ENCODE measurements at places on chromosomes 12 and 14.

DNA sequence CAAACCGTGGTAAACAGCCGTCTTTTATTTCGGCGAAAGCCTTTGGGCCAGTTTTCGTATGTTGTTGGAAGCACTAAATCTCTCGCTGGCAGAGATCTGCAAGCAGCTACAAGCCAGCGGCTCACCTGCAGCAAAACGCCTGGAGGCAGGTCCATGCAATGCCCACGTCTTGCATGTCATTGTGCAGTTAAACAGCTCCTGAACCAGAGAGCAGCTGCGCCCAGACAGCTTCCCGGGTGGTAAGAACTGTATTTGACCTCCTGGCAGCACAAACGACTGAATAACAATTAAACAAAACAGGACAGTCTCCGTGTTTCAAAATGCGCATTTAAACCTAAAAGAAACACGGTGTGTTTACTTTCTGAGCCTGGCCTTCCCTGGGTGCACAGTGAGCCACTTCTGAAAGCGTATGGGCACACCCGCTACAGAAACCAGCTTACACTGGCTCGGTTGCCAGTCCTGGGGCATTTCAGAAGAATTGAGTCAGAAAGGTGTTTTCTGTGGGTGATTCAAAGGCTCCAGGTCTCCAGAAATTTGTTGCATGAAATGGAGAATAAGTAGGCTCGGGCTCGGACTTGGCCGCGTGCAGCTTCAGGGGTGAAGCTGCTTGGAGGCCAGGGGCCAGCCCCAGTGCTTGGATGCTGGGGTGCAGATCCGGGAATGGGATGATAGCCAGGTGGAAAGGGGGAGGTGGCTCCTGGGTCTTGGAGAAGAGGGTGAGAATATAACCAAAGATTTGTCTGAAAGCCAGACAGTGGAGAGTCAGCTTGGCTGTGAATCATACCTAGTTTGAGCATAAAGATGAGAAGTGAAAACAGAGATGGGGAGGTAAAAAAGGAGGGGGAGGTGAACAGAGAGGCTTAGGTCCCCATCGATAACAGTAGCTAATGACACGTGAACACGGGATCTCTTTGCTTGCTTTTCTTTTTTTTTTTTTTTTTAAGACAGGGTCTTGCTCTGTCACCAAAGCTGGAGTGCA, 24.9 kb upstream of the FZD10 start:
- DNase-seq = no peak

DNA sequence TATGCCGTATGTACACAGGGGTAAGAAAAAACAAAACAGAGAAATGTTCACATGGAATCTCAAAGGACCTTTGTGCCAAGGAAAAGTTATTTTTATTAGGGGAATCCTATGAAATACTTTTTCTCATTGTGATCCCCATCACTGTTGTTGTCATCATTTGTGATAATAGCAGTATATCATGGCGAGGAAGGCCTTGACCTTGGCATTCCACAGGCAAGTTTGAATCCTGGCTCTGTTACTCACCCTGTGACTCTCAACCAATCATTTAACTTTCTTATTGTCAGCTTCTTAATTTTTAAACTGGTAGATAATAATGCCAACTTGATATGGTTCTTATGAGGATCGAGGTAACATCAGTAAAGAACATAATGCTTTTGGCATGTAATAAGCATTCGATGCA, 142.2 kb upstream of the DDHD1 start:
- DNase-seq = no peak

DNA sequence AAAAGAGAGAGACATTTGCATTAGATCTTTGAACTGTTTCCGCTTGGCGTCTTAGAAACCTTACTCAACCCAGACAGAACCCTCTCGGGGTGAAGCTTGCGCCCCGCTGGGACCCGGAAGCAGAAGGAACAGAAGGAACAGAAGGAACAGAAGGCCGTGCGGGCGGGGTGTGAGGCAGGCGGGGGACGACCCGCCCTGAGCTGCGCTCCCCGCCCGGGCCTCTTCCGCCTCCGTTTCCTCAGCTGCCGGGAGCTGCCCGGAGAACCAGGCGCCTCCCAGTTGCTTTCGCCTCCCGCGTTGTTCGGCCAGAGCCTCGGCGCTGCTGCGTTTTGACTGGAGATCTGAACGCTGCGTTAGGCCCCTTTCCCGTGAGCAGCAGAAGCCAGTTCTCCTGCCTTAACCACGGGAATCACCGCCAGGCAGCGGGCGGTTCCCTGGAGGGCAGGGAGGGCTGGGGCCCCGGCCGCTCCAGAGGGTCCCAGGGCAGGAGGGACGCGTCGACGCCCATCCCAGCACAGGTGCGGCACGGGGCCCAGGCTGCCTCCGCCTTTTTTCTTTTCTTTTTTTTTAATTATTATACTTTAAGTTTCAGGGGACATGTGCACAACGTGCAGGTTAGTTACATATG, 19.3 kb upstream of the MMP17 start:
- DNase-seq = no peak

DNA sequence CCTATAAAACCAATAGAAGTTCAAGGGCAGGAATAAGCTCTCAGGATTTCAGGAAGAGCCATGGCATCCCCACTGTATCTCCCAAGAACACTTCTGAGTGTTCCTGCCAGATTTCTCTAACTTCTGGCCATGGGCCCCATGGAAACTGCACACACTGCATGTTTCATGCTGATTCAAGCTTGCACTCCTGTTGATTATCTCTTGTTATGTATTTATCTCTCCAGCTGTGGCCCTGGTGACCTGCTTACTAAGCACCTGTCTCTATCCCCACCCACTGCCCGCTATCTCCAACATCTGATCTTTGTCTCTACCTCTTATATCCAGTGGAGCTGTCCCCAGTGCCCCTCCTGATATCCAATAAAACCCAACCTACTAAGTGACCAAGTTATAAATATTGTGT, 285.3 kb downstream of the PDZRN4 start:
- DNase-seq = no peak

- DNase-seq = no peak
Observed at GRCh38 chr14:71011479-71011878, 104.2 kb downstream of the PCNX1 start.

DNA sequence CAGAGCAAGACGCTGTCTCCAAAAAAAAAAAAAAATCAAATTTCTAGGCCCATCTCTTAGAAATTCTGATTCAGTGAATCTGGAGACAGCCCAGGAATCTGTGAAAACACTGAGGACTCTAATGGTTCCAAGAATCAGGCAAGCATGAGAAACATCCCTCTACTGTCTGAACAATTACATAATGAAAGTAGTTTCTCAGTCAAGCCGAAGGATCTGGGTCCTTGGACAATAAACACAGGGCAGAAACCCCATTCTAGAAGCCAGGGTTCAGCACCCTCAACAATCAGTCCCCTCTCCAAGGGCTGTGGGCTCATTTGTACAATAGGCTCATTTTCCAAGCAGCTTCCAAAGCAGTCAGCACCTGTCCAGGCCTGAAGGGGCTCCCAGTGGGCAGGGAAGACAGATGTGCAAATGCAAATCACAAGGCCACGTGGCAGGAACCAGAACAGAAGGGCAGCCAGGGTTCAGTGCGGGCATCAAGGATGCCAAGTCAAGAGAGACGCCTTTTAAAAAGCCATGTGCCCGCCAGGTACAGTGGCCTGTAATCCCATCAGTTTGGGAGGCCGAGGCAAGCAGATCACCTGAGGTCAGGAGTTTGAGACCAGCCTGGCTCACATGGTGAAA, 96.1 kb downstream of the KSR2 start:
- DNase-seq = no peak

DNA sequence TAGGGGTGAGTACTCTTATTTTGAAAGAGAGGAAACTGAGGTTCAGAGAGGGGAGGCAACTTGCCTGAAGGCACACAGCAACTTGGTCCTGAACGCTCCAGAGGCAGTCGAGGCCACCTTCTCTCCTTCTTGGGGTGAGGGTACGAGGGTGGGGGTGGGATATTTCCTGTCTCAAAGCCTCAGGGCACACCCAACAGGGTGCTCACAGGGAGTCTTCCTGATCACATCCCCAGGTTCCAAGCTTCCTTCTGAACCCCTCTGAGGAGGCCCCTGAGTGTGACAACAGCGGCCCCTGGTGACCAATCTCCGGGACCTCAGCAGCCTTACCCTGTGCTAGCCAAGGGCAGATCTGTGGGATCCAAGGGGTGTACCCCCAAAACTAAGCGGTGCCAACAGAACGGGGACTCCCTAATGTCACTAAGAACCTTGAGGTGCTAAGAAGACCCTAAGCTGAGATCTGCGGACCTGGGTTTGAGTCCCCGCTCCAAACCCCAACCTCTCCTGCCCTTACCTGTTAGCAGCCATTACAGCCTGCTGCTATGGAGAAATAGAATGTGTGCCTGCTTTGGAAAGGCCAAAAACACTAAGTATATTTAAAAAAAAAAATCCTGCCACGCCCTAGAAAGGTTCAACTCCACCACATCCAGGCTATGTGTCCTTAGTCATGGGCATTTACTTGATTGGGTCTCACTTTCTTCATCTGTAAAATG, 57.9 kb downstream of the TRPV4 start:
- peak; percentile 87 for DNase-seq

DNA sequence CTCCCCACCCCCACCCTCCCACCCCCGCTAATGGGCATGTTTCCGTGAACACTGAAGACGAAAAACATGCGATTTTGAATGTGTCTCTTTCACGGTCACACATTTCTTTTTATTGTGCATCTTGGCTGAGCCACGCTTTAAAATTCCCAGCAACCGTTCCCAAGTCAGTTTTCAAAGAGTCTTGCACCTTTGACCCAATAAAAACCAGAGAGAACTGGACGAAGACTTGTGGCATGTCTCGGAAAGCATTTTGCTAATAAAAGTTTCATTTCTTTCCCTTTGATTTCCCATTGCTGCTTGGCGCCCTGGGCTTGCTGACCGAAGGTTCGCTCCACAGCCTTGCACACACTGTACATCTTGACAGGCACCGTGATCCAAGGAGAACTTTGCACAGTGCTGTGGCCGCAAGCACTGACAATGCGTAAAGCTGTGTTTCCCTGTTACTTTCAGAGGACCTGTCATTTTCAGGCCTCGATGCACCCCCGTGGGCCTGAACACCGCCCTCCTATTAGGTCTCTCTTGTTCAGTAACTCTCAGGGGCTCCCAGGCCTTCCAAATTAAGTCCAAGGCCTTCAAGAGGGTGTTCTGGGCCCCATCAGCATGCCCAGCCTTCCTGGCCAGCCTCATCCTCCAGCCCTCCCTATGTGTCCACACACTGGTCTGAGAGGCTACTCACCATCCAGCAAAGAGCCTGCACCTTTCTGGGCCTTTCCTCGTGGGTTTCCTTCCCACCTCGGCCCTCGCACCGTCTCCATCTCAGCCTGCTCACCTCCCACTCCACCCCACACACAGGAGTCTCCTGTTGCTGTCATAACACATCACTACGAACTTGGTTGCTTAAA, 63.4 kb upstream of the DIO3 start:
- no peak for DNase-seq

DNA sequence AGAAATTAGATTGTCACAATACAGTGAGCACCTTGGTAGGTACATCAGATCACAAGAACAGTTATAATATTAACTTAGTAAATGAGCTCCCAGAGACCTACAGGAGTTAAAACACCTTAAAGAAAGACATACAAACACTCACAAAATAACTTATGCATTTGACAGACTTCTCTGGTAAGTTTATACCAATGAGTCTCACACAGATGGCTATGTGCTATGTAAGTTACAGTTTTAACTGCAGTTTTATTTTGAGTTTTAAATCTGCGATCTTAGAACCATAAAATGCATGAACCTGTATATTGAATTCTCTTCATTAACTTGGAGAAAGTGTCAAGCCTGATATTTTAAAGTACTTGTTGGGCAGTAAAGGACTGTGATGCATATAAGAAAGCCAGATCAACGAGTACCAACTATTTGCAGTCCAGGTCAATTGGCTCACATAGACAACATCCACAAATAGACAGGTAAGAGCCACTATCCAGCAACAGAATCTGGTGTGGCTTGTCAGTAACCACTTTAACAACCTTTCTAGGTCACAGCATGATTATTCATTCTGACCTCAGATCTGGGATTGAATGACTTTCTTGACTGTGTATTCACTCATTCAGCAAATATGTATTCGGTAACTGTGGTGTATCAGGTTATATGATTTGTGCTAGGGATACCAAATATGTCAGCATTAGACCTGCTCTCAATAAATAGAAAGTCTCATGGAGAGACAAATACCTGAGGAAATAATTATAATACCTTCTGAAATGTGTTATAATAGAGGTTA, 856.6 kb upstream of the MGAT4C start:
- no peak for DNase-seq

DNA sequence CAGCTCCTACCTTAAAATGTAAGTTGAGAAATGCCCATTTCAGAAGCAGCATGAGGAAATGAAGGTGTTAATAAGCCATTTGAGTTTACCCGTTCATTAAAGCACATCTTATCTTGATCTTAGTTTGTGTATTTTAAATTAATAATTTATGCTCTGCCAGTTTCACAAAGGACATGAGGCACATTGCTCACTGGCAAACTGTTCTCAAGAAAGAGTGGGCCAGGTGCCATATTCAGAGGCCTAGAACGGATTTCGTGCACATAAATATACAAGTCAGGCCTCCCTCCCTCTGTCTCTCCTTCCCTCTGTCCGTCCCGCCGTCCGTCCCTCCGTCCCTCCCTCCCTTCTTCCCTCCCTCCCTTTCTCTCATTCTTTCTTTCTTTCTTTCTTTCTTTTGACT, 29.5 kb downstream of the CPM start:
- DNase-seq = no peak
